ENCODE measurements at places on chromosomes 12 and 14. TPM values are rescaled to one million over a fixed set of nuclear protein-coding genes. Genes with fewer than 3 reads are reported as not detected.

Gene NFE2
- 7.8 TPM for total RNA-seq

Gene KRT82
- not detected for total RNA-seq

Gene FAM186B
- total RNA-seq, result 0.17 TPM

Gene KCNC2
- not detected for total RNA-seq

GRCh38 chr12:25839470-25839869, 119.0 kb upstream of the RASSF8 start:
- no peak for DNase-seq

DNA sequence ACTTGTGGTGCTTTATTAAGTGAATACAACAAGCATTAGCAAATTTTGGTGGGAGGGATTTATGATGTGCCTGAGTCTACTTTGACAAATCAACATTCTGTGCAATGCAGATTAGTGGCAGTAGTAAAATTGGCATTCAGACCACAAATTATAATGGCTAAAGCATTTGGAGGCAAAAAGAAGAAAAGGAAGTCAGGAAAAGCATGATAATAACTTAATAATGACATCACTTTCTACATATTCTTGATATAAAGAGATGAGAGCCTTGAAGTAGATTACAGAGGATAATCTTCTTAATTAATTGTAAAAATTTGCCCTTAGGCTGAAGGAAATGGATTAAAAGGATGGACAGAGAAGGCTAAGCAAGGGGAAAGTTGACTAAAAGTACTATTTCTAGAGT, 126.0 kb downstream of the SLC6A15 start:
- DNase-seq, result no peak

Gene AKAP5
- 1.5 TPM for total RNA-seq

DNA sequence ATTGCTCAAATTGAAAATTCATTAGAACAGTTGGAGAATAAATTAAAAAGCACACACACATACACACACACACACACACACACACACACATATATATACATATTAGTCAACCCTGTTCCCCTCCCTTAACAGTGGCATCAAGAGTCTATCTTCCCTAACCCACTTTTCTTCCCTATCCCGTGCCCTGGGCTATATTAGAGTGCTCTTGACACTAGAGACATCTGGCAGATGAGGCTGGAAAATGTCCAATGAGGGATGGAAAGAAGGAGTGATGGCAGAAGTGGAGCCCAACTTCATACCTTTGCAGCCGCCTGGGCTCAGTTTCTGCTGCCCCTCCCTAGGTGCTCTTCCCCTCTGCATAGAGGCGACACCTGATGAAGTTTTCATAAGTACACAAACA, 172.4 kb upstream of the NUDT4 start:
- no peak for DNase-seq

DNA sequence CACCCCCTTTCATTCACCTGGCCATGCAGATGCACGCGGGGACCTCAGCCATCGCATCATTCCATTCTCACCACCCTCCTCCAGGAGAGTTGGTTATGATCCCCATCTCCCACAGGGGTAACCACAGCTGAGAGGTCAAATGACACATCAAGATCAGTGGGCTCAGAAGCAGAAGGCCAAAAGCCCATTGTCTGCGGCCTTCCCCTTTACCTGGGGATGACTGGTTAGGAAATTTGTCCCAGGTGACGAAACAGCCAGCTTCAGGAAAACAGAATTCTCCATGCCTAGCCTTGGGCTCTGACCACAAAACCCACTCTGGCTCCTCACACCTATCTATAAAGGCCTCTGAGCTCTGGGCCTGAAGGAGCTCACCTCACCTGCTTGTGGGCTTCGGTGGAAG, 36.1 kb downstream of the ZFP36L1 start:
- peak; percentile 40 for DNase-seq

DNA sequence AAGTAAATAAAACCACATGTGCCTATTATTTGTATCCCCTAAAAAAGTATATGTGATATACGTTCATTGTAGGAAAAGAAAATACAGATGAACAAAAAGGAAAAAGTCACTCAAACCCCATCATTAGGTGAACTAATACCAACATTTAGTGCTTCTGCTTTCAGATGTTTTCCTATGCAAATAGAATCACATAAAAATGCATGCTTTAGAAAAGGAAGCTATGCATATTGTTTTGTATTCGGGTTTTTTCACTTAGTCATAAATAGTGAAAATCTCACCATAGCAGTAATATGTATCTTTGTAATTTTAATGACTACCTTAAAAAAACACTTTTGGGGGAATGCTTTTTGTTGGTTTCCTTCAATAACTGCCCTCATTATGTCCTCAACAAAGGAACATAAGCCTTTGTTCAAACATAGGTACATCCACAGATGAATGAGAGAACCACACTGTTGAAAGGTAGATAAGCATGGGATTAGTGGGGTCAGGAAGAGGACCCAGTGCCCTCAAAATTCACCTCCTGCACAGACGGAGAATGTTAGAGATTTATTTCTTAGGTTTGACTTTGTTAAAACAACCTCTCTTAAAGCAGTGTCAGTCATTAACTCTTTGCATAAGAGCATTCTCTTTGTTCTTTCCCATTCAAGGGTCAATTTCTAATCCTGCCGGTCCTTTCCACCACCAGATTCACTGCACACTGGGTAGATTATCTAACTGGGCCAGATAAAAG, 6.5 kb downstream of the AMDHD1 start:
- peak; percentile 94 for DNase-seq

DNA sequence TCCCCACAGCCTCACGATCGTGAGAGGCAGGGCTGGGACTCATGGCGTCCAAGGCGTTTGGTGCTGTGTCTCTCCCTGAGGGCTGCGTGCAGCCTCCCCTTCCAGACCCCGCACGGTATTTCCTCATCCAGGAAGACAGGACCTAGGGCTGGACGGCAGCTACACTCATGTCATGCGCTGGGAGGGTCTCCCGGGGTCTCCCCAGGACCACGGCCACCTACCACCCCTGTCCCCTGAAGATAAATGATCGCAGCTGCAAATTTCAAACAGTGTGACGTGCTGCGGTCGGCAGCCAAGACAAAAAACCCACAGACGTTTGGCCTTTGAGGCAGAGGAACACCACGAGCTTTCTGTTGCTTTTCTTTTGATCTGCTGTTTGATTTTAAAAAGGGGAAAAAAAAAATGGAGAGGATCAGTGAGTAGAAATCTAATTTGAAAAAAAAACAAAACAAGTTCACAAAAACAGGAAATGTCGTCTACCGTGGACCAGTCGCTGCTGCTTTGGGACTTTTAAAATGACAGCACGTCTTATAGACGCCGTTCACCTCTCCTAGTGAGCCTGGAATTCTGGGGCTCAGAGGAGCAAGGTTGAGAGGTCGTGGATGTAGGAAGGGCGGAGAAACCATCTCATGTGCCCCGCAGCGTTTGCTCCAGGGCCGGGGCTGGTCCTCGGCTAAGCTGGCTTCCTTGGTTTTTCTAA, 237.6 kb downstream of the SLC41A2 start:
- DNase-seq, result no peak

Gene CIROP
- total RNA-seq, result not detected

DNA sequence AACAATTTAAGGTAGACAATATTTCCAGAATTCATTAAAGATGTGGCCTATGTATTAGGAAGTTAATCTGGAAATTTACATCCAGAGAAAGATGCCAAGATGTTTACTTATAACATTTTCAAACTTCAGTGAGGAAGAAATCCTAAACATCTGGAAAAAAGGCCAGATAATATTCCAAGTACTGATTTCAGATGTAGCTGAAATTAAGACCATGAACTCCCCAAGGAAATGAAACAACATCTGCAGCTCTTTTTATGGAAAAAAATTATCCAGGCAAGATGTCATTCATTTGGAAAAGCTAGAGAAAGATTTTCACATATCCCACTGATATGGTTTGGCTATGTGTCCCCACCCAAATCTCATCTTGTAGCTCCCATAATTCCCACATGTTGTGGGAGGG, 35.0 kb downstream of the GNG2 start:
- DNase-seq, result no peak

DNA sequence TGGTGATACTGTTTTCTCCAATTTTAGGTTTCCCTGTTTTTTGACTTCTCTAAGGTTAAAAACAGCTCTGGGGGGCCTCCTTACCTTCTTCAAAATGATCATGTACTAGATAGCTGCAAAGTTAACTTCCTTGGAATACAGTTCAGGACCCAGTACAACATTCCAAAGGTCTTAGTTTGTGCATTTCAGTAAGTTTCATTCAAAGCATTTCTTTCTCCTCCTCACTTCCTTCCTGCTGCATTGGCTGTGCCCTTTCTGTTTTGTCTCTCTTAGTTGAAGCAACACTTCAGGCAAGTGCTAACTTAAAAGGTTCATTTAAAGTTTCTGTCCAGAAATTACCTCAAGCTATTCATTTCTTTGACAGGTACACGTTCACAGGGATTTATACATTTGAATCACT, 95.7 kb downstream of the SCN8A start:
- DNase-seq, result no peak

DNA sequence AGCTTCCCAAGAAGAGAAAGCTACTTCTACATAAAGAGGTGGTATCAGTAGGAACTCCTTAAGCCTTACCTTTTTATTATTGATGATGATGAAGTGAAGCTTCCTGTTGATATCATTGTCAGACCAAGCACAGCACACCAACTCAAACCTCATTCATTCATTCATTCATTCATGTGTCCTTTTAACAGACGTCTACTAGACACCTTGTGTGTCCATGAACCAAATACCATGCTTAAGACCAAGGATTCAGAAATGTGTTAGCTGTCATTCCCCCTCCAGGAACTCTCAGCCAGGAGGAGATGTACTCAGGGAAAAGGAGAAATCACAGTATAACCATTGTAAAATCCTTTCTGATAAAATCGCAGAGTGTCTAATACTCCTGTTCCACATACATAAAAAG, 194.8 kb downstream of the ZFP36L1 start:
- no peak for DNase-seq

- no peak for DNase-seq
Measured at GRCh38 chr12:49061157-49061650, 610 bp upstream of the KMT2D start.

- DNase-seq, result peak; percentile 39
Measured at GRCh38 chr12:120903412-120904196, 554 bp downstream of the SPPL3 start.

Gene CAPZA3
- not detected for total RNA-seq

Gene IFNG-AS1
- total RNA-seq, result not detected

All from HepG2 (cell line).